ENCODE measurements at places on chromosomes 11 and 22.

GRCh38 chr11:111206472-111206871 lies 39.1 kb upstream of the POU2AF2 start:
- no peak for DNase-seq

DNA sequence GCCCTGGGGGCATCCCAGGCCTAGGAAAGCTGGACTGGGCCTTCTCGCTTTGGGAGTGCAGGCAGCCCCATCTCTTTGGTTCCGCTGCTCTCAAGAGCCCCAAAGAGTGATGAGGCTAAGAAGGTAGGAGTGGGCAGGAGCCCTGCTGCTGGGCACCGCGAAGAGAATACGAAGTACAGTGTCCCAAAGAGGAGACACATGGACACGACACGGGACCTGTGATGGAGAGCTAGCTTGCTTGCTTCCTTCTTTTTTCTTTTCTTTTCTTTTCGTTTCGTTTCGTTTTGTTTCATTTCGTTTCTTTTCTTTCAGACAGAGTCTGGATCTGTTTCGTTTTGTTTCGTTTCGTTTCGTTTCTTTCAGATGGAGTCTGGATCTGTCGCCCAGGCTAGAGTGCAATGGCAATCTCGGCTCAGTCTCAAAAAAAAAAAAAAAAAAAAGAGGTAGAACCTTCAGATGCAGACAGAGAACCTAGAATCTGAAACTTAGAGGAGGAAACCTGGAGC lies 10.6 kb downstream of the MGAT3 start:
- no peak for DNase-seq

DNA sequence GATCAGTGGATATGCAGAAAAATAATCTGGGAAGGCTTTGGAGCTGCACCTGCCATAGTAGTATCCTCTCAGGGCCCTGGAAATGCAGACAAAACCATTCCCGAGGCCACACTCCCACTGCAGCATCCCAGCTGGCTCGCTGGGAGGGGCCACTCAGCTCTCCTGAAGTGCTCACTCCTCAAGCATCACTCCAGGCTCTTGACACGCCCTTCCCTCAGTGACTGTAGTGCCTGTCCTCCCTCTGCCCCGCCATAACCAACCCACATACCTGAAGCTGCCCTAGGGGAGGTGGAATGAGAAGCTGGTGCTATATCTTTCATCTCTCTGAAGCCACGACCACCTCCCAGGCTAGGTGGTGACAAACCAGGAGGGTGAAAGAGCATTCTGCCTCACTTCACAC lies 4.8 kb downstream of the DSCAML1 start:
- DNase-seq: no peak

- DNase-seq: peak; percentile 84
These were observed 93.6 kb upstream of the CD44 start for GRCh38 chr11:35045236-35045820.

GRCh38 chr11:19658344-19658743 lies 54.3 kb upstream of the NAV2 start:
- no peak for DNase-seq

DNA sequence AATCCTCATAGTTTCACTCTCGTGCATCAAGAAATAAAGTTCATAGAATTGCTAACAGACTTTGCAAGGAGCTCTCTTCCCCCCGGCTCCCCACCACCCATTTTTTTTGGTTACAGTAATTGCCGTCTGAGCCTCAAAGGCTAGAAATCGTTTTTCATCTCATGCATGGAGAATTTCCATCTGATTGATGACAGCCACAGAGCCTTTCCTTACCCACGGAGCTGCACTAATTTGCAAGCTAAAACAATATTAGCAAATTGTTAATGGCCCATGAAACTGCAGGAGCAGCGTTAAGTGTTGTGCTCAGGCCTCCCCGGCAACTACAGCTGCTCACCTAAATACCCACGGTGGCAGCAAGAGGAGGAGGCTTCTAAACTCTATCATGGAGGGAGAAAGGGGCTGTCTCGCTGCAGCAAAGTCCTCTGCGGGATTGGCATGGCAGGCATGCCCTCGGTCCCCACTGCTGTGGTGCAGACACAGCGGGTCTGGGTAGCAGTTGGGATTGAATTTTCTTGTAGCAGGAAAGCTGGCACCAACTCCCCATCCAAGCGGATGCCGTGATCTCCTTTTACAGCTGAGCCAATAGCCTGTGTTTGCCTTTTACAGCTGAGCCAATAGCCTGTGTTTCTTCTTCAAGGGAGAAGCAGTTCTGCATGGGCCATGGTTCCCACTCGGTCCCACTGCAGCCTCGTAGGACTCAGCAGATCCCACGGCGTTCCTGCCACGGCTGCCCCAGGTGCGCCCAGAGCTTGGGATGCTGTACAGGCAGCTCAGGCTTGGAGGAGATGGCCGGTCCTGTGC lies 412.3 kb downstream of the BRD1 start:
- no peak for DNase-seq

DNA sequence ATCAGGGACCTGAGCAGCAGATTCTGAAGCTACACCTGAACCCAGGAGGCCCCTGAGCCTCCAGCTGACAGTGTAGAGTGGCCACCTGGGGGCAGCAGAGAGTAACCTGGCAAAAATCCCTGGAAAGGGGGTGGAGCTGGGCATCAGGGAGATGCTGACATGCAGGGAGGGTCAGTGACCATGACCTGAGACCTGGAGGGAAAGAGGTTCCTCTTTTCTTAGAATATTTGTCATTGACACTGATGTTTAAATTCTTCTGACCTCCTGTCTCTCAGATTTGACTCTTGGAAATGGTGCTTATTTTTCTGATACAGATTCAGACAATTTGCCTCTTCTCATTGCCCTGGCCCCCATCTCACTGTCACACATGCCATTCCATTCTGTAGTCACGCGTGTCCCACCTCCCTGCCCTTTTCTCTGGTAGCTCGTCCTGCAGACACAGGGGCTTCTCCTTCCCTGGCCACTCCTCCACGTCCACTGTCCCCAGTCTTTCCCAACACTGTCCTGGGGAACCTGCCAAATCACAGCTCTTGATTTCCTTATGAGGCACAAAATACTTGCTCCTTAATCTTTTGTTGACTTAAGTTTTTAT lies 117.2 kb upstream of the IGLL5 start:
- DNase-seq: no peak

DNA sequence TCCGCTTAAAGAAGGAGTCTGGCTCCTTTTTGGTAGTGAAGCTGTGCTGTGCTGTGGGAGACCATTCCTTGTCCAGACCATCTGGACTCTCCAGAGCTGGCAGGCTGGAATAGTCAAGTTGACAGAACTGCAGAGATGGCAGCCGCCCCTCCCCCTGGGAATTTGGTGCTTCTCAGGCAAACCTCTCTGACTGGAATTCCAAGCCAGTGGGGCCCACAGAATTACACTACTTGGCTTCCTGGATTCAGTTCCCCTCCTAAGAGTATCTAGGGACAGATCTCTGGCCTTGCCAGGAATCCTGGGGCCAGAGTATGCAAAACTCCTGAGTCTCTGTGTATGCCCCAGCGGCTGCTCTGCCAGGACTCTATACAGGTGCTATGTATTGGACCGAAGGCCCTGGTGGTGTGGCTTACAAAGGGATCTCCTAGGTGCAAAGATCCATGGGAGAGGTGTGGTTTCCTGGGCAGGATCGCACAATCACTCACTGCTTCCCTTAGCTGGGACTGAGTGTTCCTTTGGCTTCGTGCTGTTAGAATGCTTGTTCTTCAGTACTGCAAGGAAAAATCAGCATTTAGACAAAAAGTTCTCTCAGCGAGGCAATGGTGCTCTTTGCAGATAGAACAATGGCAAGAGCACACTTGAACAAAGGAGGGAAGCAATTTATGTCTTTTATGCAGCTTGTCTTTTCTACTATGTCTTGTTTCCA lies 86.8 kb downstream of the PRMT3 start:
- no peak for DNase-seq

DNA sequence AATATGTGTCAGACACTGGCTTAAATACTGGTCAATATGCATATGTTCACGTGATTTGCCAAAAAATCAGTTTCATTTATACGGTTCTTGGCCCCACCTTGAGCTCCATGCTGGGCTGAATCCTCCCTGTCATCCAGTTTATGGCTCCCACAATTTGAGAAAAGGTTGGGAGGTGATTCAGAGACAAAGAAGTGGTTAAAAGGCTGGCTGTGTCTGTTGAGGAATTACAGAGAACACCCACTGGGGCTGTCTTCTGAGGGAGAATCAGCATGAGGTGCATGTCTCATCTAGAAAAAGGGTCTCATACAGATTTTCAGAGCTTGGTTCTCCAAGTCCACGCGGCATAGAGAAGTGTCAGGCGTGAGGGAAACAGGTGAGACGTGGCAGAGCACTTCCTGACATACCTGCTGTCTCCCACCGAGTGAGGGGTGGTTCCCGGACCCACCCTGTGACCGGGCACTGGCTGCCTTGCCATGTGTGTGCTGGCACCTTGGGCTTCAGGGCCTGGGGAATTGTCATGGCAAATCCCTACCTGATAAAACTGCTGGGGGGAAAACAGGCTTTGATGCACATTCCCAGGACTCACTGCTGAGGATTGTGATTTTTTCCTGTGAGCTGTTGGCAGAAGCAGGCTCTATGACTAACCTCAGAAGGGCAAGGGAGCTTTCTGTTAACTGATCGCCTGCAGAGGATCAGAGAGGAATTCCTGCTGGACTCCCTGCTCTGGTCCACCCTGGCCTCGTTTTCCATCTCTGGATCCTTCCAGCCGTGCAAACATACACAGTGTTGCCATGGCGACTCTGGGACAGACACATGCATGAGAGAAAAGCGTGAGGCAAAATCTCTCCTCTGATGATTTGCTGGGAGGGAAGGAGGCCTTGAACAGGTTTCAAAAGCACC lies 223.6 kb downstream of the ADAMTS15 start:
- DNase-seq: no peak

Data from memory B cell (primary cell).